T-helper 1 cell (primary cell): ENCODE measurements at places on chromosomes 2 and 18.

DNA sequence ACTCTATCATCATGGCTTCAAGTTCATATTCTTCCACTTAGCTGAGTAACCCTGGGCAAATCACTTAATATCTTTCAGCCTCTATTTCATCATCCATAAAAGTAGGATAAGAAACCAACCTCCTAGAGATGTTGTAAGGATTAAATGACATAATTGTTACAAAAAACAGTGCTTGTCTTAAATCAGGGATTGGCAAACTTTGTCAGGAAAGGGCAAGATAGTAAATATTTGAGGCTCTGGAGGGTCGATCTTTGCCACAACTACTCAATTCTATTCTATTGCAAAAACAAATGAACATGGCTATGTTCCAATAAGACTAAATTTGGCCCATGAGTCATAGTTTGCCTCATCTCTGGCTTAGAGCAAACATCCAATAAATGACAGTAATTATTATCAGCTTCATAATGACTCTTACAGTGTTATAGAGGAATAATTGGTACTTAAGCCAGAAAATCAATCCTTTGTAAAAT, 184.7 kb downstream of the SATB2 start:
- no peak for DNase-seq

DNA sequence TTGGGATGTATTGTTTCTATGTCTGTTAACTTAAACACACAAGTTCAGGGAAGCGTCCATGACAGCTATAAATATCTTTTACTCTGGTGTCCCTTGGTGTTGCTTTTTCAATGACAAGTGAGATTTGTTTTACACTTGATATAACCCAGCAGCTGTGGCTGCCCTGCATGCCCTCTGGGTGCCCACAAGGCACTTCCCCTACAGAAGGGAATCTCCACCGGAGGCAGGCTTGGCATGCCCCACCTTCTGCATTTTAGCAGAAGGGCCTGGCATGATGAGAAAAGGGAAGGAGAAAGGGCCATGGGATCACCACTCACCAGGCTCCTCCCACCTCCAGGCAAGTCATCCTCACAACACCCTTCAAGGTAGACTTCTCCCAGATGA, 68.7 kb downstream of the TMEM247 start:
- no peak for DNase-seq

- DNase-seq, result no peak
These were observed 209.3 kb upstream of the NCKAP5 start for GRCh38 chr2:133777574-133777960.

GRCh38 chr2:175690113-175690837, 311.8 kb downstream of the LNPK start:
- peak; percentile 6 for DNase-seq

GRCh38 chr2:179569831-179570233, 291.6 kb downstream of the ZNF385B start:
- DNase-seq, result no peak

DNA sequence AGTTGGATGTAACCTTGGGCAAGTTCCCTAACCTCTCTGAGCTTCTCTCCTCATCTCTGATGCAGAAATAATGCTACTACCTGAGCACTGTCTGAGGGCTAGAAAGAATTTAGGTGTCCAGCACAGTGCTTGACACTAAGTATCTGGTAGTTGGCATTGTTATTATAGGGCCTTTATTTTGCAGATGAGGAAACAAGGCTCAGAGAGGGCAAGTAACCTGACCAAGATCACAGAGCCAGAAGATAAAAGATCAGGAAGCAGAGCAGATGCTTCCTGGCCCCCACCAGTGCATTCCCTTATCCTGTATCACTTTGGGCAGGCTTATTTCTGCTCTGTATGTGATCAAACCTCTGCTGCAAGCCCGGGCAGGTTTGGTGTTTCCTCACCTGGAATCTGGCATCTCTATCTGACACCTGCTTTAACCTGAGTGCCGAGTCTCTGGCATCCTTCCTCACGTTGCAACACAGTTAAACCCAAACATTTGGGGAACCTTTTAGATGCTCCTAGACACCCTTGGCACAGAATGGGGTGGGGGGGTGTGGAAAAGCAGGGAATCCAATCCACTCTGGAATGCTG, 69.9 kb downstream of the PLB1 start:
- DNase-seq, result no peak

- no peak for DNase-seq
These were observed 171.3 kb downstream of the LOXHD1 start for GRCh38 chr18:46485675-46486194.

DNA sequence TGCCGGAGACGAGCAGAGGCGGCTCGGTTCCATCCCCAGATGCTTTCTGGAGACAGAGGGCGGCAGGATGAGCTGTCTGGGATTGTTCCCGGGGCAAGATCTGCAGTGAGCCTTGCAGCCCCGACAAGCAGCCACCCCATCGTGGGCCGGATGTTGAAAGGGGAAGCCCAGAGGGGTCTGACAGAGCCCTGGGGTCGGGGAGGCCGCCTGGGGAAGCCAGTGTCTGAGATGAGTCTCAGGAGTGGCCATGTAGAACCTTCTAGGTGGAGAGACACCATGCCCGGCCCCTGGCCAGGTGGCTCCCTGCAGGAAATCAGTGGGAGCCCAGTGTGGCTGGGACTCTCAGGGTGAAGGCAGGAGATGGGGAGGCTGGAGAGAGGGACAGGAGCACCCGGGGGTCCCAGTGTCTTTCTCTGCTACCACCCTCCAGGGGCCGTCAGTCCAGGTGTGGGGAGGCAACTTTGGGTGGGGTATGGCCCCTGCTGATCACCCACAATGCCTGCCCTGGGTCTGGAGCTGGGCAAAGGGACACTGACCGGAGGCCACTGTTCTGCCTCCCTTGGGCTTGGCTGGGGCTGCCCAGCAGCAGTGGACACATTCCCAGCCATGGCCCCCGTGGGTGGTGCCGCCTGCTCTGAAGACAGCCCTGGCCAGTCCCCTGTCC, 128.3 kb upstream of the HS6ST1 start:
- DNase-seq, result no peak

GRCh38 chr18:43665105-43665788, 388.0 kb upstream of the SYT4 start:
- DNase-seq, result no peak

DNA sequence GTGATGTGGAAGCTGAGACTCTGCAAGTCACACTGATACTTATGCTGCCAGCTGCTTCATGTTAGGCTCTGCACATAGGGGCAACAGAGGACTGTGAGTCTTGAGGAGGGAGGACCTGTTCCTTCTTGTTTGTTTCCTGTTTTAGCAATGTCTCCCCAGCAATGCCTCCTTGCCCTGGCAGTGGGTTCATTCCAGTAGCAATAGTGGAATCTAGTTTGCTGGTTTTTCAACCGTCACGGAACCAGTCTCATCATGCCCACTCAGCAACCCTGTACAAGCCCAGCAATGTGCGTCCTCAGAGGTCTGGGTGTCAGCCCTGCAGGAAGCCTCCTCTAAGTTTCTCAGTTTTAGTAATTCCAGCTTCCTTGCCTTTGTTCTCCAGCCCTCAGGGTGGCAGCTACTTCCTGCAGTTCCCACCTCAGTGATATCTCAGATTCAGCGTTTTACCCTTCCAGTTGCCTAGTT, 20.5 kb upstream of the ITGB6 start:
- no peak for DNase-seq

DNA sequence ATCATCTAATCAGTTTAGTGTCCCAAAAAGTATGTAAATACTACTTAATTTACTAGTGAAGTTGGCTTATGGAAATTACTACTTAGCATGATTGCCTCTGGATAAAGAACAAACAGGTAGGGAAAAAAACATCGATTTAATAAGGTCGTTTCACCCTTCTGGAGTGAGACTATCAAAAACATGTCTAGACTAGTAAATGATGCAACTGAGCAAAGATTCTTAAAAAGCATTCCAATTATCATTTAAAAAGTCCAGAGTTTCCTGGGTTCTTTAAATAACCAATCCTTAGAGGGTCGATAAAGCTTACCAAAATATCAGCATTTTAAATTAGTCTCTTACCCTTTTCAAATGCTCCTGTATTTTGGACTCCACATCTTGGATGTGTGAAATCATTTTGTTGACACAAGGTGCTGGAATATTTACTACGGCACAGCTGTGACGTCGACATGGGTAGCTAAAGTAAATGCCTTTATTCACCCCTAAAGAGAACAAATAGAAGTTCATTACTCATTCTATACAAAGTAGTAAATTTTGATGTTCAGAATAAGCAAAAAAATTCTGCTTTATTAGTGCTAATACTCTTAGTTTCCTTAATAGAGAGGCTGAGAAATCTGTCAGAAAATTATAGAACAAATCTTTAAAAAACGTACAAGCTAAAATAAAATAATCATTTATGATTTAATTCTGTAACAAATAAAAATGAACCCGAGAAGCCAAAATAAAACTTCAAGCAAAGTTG, 70.6 kb downstream of the CCDC178 start:
- DNase-seq, result no peak

- no peak for DNase-seq
These were observed 625.6 kb upstream of the CDH2 start for GRCh38 chr18:28802546-28802945.

DNA sequence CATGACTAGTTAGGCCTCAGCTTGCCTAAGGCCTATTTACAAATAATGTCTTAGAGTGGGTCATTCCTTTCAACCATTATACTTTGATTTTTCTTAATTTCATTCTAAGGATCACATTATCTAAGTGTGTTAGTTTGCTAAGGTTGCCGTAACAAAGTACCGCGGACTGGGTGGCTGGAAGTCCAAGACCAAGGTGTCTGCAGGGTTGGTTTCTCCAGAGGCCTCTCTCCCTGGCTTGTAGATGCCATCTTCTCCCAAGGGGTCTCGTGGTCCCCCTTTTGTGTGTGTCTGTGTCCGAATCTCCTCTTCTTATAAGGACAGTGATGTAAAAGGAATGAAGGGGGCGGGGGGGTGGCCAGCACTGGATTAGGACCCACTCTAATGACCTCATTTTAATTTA, 18.4 kb upstream of the ITM2C start:
- no peak for DNase-seq

- DNase-seq, result no peak
These were observed 35.3 kb downstream of the CRACDL start for GRCh38 chr2:98900721-98901120.

GRCh38 chr2:212843409-212844199, 305.0 kb upstream of the ERBB4 start:
- DNase-seq, result no peak

DNA sequence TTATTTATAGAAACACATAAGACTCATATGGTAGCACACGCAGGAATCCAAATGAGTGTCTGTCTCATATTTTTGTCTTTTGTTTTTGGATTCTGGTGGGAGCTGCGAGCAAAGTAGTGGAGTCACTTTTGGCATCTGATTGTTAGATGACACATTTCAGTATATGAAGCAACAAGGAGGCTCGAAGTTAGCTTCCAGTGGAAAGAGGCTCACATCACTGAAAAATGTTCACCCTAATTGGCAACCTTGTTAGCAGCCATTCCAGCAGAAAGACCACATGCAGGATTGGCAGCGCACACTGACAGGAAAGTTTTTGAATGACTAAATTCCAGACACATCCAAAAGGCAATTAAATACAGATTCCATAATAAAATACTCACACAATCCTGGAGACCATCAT, 87.4 kb downstream of the MYT1L start:
- no peak for DNase-seq

GRCh38 chr2:204260162-204260877, 285.0 kb upstream of the PARD3B start:
- DNase-seq, result peak; percentile 13

DNA sequence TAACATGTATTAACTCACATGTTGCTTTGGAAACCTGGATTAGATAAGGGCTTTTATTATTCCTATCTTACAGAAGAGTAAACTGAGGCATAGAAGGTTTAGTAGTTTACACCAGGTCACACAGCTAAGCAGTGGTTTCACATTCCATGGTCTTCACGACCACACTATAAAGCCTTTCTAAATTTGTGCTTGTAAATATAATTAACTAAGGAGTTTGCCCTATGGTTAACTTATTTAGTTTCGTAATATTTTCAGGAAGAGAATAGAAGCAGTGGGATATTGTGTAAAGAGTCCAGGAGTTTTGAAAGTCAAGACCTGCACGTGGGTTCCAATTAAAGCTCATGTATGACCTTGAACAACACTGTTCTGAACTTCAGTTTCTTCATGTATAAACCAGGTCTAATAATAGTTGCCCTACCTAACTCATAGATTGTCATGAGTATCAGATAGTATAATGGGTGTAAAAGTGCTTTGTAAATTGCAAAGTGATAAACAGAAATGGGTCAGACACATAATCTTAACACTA, 19.5 kb upstream of the SOS1 start:
- DNase-seq, result no peak

- DNase-seq, result no peak
These were observed 291.5 kb downstream of the SP3 start for GRCh38 chr2:173673640-173674039.

DNA sequence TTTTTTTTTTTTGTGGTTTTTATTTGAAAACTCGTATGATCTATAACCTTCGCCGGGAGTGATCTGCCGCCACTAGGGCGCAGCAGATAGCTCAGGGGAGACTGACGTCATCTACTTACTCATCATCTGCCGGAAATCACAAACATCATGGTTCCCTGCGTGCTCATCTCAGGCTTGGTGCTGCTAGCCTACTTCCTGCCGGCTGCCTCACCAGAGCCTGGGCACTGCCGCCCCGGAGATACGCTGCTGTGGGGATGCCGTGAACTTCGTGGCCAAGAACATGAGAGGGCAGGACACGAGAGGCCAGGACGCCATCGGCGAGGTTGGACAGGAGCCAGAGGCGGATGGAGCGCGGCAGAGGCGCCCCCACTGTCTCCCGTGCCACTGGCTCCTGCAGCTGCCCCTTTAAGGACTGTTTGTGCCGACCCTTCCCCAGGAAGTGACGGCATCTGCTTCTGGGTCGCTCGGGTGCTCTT, 68.8 kb downstream of the DOK6 start:
- DNase-seq, result peak; percentile 45

GRCh38 chr2:180716186-180717180, 263.9 kb upstream of the UBE2E3 start:
- no peak for DNase-seq
